ENCODE measurements at places on chromosomes 1 and 21. TPM values are rescaled to one million over a fixed set of nuclear protein-coding genes. Genes with fewer than 3 reads are reported as not detected.

Gene TUFT1
- 9.8 TPM for total RNA-seq

Gene MXRA8
- 258 TPM for total RNA-seq

Gene FCRL2
- total RNA-seq, result not detected

Gene ADGRB2
- 7.0 TPM for total RNA-seq

Gene LEMD1
- not detected for total RNA-seq

Gene FCGR1A
- total RNA-seq, result not detected

Gene XPR1
- 19.2 TPM for total RNA-seq

Measured in smooth muscle cell of bladder (primary cell).